ENCODE measurements at places on chromosomes 1 and 21.

GRCh38 chr1:158204458-158204827 is 23.7 kb downstream of the CD1D start:
- no peak for DNase-seq

DNA sequence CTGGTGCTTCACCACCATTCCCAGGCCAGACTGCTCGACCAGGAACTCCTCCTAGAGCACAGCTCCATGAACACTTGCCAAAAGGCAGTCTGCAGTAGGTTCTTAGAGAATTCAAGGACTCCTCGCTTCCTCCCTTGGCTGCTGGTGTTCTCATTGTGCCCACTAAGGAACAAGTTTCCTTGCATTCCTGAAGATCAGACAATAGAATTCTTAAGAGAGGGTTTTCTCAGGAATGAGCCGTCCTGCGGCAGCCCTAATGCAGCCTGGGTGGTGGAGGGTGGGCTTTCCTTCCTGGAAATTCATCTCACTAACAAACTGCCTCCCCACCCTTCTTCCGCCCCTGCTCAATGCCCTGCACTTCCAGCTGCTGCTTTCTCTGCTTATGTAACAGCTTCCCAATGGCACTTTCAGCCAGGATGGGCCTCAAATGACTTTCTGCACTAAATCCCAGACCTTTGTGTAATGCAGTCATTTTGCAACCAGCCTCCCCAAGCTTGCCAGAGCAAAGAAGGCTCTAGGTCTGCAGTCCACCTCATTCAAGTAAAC is 287.9 kb downstream of the PLPP3 start:
- no peak for DNase-seq

- DNase-seq, result no peak
Measured at GRCh38 chr1:49576327-49576901, 447.3 kb downstream of the AGBL4 start.

- DNase-seq, result no peak
Measured at GRCh38 chr1:28286111-28286510, 26.8 kb downstream of the SESN2 start.

- no peak for DNase-seq
Measured at GRCh38 chr1:158071138-158071537, 77.7 kb downstream of the KIRREL1 start.

DNA sequence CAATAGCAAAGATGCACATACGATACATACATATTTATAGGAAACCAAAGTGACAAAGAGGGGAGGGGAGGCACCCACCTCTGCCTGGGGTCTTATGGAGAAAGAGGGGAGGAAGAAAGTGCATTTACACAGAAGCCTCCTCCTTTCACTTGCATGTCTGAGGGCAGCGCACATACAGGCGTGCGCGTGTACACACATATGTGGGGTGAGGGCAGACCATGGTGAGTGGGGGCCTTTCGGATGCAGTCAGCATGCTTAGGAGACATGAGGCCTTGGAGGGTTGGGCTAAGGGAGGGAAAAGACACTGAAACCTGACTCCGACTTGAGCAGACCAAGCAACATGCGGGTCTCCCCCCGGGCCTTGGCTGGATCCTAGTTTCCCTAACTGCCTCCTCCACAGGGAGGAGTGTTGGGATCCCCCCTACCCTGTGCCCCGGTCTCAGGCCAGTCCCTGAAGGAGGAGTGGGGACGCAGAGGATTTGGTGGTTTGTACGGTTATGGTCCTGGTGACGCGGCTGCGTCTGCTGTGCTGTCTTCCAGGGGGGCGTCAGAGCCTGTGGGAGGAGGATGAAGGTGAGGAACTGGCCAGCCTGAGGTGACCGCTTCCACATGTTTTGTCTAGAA is 15.2 kb downstream of the LRRC71 start:
- DNase-seq, result no peak

- DNase-seq, result peak; percentile 47
Measured at GRCh38 chr1:109499661-109500536, 6.0 kb downstream of the CYB561D1 start.

DNA sequence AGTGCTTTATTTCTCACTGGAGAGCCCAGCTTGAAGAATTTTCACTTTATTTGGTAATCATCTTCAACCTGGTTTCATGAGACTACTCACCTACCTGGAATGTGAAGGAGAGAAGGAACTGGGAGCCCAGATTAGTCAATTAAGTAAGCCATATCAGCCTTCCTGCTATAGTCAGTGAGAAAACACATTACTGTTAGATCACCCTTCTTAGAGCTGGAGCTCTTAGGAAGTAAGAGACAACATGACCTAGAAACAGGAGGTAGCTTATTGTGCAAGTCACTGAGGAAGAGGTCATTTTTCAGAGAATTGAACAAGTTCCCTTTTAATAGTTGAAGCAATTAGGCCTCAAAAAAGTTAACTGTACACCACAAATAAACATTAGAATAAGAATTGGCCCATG is 49.2 kb upstream of the TEKT2 start:
- no peak for DNase-seq

GRCh38 chr1:166040202-166040997 is 126.4 kb downstream of the FAM78B start:
- DNase-seq, result no peak

DNA sequence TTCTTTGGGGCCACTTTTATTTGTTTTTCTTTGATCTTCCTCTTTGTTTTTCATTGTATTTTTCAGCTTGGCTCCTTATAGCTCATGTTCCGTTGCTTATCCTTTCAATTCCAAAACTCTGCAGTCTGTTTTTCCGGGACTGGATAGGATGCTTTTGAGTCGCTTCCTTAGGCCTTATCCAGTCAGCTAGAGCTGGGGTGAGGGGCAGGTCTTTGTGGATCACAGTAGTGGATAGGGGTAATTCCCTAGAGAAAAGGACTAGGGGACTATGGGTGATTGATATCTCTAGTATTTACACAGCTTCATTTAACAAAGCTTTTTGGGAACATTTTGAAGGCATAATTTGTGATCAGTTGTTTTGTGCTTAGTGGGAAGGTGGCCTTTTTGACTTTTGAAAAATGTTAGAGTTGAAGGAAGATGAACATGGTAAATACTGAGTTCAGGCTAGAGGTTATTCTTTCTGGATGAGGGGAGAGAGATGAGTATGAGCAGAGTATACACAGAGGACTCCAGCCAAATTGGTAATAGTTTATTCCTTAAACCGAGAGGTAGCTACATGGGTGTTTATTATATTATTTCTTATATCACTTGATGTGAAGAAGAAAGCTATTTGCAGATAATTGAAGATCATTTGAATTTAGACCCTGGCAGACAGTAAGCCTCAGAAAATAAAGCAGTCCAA is 22.5 kb downstream of the CEP350 start:
- DNase-seq, result no peak

GRCh38 chr21:44508426-44508710 is 31.6 kb downstream of the KRTAP10-1 start:
- DNase-seq, result no peak

- no peak for DNase-seq
Measured at GRCh38 chr1:91611483-91611917, 110.8 kb downstream of the CDC7 start.

DNA sequence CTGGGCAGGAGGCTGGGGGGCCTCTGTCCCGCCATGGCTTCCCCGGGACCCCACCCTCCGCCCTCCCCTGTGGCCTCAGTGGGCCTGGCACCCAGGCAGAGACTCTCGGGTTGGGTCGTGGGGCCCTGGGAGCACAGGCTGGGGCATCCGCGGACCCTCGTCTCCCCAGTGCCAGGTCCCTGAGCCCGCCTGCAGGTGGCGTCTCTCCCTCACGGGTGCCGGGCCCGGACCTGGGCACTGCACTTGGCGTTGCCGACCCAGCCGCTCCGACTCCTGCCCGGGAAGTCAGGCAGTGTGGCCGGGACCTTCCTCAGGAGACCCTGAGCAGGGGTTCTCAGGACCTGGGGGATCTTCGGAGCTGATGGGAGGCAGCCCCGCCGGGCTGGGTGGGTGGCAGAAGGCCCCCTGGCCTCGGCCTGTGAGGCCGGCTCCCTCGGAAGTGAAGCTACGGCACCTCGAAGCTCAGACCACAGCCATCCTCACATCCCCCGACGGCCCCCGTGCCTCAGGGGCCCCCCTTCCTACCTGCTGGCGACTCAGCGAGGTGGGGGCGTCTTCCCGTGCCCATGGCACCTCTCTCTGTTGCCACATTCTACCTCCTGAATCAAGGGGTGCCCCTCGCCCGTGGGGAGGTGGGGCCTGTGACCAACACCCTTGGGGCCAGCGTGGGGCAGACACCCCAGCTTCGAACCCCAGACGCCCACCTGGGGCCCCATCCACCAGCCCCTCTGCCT is 6.4 kb upstream of the C1orf159 start:
- DNase-seq, result peak; percentile 71

GRCh38 chr21:31557421-31558188 is 101.9 kb upstream of the SOD1 start:
- no peak for DNase-seq

DNA sequence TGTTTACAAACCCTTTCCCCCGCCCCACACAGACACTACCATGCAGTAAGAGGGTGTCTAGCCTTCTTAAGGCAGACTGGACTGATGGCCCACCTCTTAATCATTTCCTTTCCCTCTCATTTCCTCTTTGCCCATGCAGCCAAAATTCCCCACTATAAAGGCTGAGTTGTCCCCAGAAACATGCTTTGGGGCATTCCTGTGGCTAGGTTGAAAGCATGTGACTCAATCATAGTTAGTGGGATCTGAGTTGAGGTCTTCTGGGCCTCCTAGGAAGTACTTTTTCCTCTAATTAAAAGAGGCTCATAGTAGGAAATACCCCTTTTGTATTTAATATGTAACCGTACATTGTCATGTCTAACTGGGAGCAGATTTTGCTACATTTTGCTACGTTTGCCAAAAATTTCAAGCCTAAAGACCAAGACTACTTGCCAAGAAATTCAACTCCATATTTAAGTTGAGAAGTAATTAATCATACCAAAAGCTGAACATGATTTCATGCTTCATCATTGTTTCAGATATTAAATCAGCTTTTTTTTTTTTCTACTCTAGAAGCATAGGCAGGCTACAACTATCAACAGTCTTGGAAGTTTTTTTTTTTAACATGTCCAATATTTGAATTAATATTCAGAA is 174.7 kb downstream of the ADGRL4 start:
- DNase-seq, result no peak

- DNase-seq, result no peak
Measured at GRCh38 chr1:8649027-8649426, 168.4 kb downstream of the RERE start.

DNA sequence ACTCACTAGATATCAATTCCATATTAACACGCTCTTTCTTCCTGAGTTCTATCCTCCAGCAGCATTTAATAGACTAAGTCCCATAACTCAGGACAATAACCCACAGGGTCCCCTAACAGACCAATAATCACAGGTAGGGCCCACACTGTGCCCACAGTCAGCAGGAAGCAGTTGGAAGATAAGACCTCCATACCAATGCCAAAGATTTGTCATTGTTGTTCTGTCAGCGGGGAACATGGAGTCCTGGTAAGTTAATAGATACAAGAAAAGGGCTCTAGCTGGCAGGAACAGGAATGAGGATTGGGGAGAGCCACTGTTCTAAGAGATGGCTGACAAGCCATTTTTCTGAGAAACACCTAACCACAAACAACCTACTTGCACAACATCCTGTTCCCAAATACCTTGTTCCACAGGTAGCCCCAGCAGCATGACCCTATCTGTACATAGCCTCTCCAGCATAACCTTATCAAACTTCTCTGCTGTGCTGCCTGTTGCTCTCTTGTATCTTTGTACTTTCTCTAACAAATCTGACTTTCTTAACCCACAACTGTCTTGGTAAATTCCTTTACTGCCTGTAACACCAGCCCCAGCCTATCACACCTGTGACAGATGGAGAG is 142.0 kb upstream of the KCNJ15 start:
- no peak for DNase-seq

DNA sequence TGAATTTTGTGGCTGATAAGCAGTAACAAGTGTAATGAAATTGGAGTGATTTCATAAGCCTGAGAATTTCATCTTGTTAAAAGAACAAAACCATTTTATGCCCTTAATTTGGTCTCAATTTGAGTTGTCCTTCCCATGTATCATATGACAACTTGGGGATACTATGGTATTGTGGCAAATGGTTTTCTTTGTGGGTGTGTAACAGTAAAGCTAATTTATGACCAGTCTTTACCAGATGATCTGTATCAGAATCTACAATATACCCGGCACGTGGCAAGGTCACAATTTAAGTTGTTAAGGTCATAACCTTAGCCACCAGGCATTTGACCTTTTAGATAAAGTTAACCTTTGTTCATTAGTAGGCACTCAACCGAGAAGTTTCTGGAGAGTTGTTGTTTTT is 9.1 kb downstream of the NFIA start:
- no peak for DNase-seq

GRCh38 chr1:1121611-1122077 is 5.8 kb upstream of the C1orf159 start:
- DNase-seq, result no peak

DNA sequence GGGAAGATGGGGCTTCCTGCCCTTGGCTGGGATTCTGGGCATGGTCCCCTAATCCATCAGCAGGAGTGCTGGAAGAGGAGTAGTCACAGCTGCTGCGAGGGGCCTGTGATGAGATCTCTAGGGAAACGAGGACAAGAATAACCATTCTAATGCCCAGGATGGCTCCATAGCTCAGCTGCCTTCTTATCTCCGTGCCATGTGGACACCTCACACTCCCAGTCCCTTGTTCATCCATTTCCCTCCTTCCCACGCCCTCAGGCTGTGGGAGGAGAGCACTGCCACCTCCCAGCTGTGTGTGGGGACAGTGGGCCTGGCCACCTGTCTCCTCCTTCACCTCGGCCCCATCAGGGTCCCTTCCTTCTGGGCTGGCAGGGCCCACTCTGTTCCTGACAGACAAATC is 16.1 kb upstream of the ETV3 start:
- no peak for DNase-seq

GRCh38 chr1:111576547-111576946 is 43.0 kb upstream of the RAP1A start:
- DNase-seq, result no peak

DNA sequence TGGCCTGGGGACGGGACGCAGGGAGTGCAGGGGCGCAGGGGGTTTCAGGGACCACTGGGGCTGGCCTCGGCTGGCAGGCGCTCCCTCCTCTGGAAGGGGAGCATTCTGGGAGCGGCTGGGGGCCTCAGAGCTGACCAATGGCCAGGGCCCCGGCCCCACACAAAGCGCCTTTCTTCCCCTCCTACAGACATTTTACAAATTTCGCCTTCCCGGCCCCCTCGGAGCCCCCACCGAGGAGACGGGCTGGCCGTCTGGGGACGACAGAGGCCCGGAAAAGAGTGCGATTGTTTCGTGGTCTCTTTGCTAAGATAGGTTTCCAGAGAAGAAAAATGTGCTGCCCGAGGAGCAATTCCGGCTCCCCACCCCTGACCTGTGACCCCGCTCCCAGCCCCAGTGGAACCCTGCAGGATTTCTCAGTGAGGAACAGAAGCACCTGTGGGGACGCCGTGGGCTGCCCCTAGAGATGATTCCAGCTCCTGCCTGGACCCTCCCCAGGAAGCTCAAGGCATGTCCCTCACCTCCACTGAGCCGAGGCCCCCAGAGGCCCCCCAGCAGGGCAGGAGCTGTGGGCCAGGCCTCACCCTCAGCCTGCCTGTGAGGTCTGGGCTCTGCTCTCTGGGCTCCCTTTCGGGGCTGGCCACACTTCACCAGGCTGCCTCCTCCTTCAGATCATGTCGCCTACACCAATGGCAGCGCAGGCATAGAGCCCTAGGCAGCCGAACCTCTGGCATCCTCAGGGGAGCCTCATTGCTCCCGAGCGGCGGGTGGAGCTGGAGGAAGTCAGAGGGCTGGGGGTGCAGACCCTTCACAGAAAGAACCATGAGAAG is 15.0 kb upstream of the PLEKHG5 start:
- DNase-seq, result no peak

- DNase-seq, result no peak
Measured at GRCh38 chr21:37026499-37026898, 20.0 kb downstream of the RIPPLY3 start.

Measured in liver (tissue), 10 donors.